ENCODE measurements at places on chromosomes 16 and 17.
A peak's percentile ranks its signal among the peaks of the same experiment; 100 is the strongest.

GRCh38 chr17:49707246-49707607, 537 bp downstream of the SLC35B1 start:
- DNase-seq, result peak; percentile 52

GRCh38 chr16:88350922-88351321, 31.8 kb upstream of the ZNF469 start:
- no peak for DNase-seq

- DNase-seq, result no peak
These were observed 42.1 kb upstream of the MLYCD start for GRCh38 chr16:83856792-83857191.

GRCh38 chr17:14351493-14351892, 50.6 kb downstream of the HS3ST3B1 start:
- DNase-seq, result peak; percentile 79

DNA sequence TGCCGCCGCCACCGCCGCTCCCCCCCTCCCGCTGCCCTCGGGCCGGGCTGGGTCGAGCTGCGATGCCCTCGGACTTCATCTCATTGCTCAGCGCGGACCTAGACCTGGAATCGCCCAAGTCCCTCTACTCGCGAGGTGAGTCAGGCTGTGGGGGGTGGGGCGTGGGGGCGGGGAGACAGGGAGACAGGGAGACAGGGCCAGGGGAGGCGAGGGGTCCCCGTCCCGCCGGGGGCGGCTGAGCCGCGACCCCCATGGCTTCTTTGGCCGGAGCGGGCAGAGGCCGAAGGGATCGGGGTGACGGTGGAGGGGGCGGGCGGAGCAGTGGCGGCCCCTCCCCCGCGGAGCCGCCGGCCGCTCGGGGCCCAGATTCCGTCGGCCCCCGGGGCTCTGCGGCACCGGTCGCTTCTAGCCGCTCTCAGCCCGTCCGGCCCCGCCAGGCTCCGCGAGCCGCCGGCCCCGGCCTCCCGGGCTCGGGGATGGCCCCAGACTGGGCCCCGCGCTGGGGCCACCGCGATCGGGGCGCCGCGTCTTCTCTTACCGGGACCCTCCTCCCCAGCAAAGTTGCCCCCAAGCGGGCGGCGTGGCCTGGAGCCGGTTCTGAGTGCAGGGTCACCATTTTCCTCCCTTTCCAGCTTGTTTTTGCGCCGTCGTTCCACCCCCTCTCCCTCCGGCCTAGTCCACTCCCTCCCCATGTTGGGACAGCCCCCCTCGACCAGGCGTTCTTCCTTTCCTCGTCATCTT, 644 bp downstream of the NFAT5 start:
- peak; percentile 72 for DNase-seq

- DNase-seq, result no peak
These were observed 19.9 kb downstream of the MYH13 start for GRCh38 chr17:10352893-10353292.
